ENCODE measurements at places on chromosomes 7 and 10. TPM values are rescaled to one million over a fixed set of nuclear protein-coding genes. Genes with fewer than 3 reads are reported as not detected.
A peak's percentile ranks its signal among the peaks of the same experiment; 100 is the strongest.

DNA sequence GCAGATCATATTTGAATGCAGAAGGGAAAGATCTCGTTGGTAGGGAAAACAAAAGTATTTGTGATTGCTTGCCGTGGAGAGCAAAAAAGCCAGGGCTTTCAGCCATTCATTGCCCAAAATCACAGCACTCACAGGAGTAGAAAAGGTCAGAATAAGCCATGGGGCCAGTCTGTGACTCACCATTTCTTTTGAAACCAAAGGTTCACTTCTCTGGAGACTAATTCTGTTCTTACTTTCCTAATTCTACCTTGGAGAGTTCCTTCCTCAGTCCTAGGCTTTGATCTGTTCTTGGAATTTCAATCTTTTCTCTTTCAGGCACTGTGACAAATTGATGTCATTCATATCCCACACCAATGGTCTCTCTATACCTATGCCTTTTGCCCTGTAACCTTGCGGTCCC lies 54.1 kb upstream of the FAM180A start:
- no peaks in the 10 kb centered on the region for H3K36me3 ChIP-seq
- H3K27ac ChIP-seq = no peak overlapping the region
- DNase-seq = no peak
- H3K4me1 ChIP-seq = peaks cover 8% of the 10 kb centered on the region
- H3K27me3 ChIP-seq = no peaks in the 10 kb centered on the region

GRCh38 chr7:108001764-108002725 lies 916 bp downstream of the LAMB1 start:
- no peaks in the 10 kb centered on the region for H3K36me3 ChIP-seq
- peak overlapping the region; percentile 62 for H3K4me3 ChIP-seq
- no peaks in the 10 kb centered on the region for H3K27me3 ChIP-seq
- no peak for DNase-seq
- peaks cover 23% of the 10 kb centered on the region for H3K4me1 ChIP-seq

DNA sequence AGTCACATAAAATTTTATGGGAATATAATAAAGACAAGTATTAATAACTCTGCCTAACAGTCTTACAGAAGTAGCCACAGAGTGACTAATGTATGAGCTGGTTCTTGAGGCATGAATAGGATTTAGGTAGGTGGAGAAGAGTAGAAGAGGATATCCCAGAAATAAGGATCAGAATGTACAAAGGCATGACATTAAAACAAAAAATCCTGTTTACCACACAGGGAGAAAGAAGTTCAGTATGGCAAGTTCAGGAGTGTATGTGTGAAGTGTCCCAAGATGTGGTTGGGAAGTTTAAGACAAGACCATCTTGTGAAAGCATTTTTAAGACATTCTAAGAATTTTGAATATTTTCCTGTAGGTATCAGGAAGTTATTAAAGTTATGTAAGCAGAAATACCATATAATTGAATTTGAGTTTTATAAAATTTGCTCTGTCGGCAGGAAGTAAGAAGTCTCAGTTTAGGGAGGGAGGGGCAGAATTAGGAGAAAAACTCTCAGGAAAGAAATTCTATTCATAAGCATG lies 64.7 kb upstream of the CAV2 start:
- H3K27me3 ChIP-seq = no peaks in the 10 kb centered on the region
- DNase-seq = no peak
- no peaks in the 10 kb centered on the region for H3K36me3 ChIP-seq
- no peak overlapping the region for H3K4me3 ChIP-seq
- no peaks in the 10 kb centered on the region for H3K4me1 ChIP-seq

DNA sequence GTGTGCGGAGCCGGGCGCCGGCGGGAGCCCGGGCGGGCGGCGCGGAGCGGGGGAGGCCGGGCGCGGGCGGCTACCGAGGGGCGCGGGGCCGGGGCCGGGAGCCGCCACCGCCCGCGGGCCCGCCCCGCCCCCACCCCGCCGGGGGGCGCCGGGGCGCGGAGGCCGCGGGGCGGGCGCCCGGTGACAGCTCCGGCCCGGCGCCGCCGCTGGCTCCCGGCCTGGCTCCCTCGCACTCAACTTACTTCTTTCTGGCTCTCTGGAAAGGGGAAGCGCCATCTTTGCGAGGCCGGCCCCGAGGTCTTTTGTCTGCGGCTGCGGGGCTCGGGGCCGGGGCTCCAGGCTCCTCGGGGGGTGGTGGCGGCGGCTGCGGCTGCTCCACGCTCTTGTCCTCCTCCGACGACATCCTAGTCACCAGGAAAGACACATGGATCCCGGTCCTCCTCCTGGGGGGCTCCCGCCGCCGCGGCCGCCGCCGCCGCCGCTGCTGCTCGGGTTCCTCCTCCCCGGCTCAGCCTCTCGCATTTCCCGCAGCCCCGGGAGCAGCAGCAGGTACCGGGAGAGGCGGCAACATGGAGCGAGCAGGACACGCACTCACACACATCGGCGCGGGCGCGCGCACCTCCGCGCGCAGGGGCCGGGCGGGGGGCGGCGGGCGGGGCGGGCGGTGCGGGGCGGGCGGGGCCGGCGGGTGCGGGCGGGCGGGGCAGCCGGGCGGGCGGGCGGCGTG lies at the start of gene KMT2C:
TSS of gene KMT2C (minus strand) at position 620 of the 727 bp plus-strand sequence. CDS start at position 403, 217 bp downstream.
- no peaks in the 10 kb centered on the region for H3K36me3 ChIP-seq
- peak within 1 kb of the TSS; percentile 99 for H3K27ac ChIP-seq

GRCh38 chr10:49243610-49244283 lies 55.2 kb upstream of the C10orf71 start:
- no peak overlapping the region for H3K27ac ChIP-seq
- no peak overlapping the region for H3K4me3 ChIP-seq
- no peaks in the 10 kb centered on the region for H3K36me3 ChIP-seq
- no peaks in the 10 kb centered on the region for H3K27me3 ChIP-seq
- peaks cover 8% of the 10 kb centered on the region for H3K4me1 ChIP-seq

GRCh38 chr10:33117816-33118215 lies 159.8 kb upstream of the ITGB1 start:
- no peaks in the 10 kb centered on the region for H3K4me1 ChIP-seq
- no peak overlapping the region for H3K27ac ChIP-seq
- no peaks in the 10 kb centered on the region for H3K27me3 ChIP-seq
- no peak for DNase-seq

DNA sequence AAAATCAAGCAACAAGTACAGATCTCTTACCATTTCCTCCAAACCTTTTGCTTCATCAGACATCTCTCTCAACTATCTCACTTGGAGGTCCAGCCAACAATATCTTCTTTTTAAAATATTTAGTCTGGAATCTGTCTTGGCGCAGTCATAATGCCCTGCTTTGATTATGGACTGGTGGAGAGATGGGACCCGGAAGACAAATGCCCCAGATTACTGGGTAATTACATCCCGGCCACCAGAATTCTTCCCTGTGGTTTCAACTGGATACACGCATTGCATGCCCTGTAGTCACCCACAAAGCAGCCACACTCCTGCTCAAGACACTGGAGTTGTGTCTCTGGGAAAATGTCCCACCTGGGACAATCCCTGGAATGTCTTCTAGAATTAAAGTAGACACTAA lies 65.5 kb downstream of the BPGM start:
- H3K36me3 ChIP-seq = no peaks in the 10 kb centered on the region
- H3K4me1 ChIP-seq = peaks cover 31% of the 10 kb centered on the region
- no peak for DNase-seq
- H3K27ac ChIP-seq = no peak overlapping the region

DNA sequence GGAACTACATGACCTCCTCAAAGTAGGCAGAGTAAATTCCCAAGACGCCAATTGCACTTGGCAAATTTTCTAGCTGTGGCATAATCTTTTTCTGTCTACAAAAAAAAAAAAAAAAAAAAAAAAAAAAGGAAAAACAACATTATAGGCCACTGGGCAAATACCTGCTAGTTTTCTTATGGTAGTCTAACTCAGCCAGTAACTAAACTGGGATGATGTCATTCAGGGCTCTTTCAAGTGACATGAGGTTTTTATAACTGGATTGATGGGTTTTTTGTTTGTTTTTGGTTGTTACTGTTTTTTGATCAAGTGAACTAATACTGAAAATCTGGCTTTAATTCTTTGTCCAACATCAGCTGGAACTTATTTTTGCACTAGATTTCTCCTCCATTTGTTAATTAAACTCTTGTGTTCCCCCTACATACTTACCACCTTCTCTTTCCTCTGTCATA lies 7.4 kb upstream of the VIM start:
- H3K36me3 ChIP-seq = no peaks in the 10 kb centered on the region
- no peak for DNase-seq
- peaks cover 23% of the 10 kb centered on the region for H3K4me1 ChIP-seq
- peak overlapping the region; percentile 47 for H3K27ac ChIP-seq
- no peaks in the 10 kb centered on the region for H3K27me3 ChIP-seq

GRCh38 chr10:71424496-71425194 lies 27.9 kb downstream of the CDH23 start:
- H3K27ac ChIP-seq = no peak overlapping the region
- no peaks in the 10 kb centered on the region for H3K4me1 ChIP-seq
- H3K36me3 ChIP-seq = no peaks in the 10 kb centered on the region
- no peak for DNase-seq

DNA sequence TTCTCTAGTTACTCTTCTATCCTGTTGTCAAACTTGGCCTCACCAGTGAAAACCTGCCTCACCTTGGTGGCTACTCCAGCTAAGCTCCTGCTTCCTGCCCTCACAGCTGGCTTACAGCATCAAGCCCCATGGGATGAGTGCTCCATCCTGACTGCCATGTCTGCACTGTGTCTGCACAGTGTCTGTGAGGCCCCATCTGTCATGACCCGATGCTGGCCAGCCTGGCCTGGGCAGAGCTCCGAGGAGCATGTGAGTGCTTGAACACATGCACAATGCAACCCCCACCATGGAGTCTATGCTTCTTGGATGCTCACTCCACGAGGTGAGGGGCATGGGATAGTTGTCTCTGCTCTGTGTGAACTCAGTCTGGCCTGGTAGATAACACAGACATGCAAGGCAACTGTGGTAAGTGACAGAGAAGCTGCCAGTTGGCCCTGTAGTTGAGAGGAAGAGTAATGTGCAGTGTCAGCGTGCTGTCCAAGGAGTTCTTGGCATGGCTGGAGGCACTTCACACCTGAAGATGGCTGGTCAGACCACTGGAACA lies 207.1 kb upstream of the ZNF32 start:
- H3K4me1 ChIP-seq = no peaks in the 10 kb centered on the region
- no peaks in the 10 kb centered on the region for H3K27me3 ChIP-seq
- no peak for DNase-seq
- no peaks in the 10 kb centered on the region for H3K36me3 ChIP-seq
- H3K4me3 ChIP-seq = no peak overlapping the region

DNA sequence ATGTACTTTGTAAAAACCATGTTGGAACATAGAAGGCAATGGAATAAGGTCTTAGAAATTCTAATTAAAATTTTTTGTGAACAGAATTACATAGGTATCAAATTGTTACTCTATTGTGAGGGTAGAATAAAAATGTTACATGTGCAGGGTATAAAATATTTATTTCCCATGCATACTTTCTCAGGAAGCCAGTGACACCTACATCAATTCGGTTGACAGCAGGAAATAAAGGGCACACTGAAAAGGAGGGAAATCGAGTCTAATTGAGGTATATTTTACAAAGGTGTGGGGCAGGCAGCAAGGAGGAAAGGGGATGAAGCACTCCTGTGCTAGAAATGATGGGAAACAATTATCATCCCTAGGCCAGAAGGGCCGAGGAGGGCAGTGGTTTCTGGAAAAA lies 244.9 kb downstream of the C7orf25 start:
- no peak for DNase-seq
- no peaks in the 10 kb centered on the region for H3K36me3 ChIP-seq
- H3K4me3 ChIP-seq = no peak overlapping the region

DNA sequence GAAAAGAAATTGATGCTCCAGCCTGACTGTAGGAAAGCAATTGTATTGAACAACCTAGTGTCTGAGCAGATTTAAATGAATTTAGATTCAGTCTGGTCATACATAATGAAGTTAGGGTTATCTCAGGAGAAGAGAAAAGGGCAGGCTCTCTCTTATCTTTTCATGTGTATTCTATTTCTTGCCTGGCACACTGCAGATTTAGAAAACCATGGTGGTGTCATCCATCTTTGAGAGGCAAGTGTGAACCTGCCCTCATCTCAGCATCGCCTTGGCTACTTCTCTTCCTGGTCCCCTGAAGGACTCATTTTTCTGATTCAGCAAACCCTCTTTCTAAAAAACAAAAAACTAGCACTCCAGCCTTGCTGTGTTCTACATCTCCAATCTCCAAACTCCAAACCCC lies 137.7 kb downstream of the LRRC4 start:
- no peak overlapping the region for H3K27ac ChIP-seq
- H3K36me3 ChIP-seq = no peaks in the 10 kb centered on the region
- H3K4me3 ChIP-seq = no peak overlapping the region
- DNase-seq = no peak

DNA sequence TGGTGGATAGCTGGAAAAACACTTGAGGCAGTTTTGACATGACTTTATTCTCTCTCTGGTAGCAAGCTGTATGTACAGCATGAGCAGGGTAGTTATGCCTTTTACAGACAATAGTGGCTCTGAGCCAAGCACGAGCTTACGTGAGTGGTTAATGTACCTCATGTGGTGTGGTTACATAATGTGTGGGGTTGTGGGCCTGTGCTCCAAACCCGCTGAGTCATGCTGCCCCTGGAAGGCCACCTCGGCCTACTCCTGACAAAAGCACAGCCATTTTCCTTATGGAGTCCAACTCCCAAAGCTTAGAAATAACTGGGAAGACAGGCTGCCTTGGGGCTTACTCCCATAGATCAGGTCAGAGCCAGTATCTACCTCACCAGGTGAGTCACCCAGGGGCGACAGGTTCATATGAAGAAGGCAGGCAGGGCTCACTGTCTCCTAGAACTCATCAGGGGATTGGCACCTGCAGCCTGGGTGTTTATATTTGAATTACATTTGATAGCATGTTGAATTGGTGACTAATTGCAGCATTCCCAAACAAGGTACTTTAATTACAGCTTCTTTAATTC lies 404.5 kb downstream of the ADRA2A start:
- no peaks in the 10 kb centered on the region for H3K4me1 ChIP-seq
- no peak for DNase-seq
- no peak overlapping the region for H3K4me3 ChIP-seq
- no peaks in the 10 kb centered on the region for H3K27me3 ChIP-seq

The EN2 gene
- total RNA-seq = not detected

The FAM25G gene
- total RNA-seq = not detected

The EDRF1 gene
- 20.1 TPM for total RNA-seq

The PTPRZ1 gene
- 3.5 TPM for total RNA-seq

Data from tibial nerve (tissue), 4 donors.